T-helper 17 cell (primary cell): ENCODE measurements at places on chromosomes 5 and 9. TPM values are rescaled to one million over a fixed set of nuclear protein-coding genes. Genes with fewer than 3 reads are reported as not detected.

- H3K27me3 ChIP-seq: no peaks in the 10 kb centered on the region
- no peaks in the 10 kb centered on the region for H3K4me1 ChIP-seq
- H3K27ac ChIP-seq: no peak overlapping the region
- no peak overlapping the region for H3K4me3 ChIP-seq
Observed at GRCh38 chr5:15807248-15807647, 307.3 kb downstream of the FBXL7 start.

DNA sequence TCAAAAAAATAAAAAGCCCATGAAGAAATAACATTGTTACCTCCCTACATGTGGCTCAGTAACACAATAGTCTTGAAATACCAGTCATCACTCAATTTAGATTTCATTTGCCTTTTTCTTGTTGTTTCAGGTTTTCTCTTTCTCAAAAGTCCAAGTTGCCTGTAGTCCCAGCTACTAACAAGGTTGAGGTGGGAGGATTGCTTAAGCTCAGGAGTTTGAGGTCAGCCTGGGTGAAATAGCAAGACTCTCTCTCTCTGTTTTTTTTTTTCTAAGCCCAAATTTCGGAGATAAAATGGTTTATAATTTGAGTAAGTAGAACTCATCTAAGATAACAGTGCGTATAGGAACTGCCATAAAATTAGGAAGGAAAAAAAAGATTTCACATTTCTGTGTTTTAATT is 17.5 kb upstream of the NDUFS4 start:
- H3K27ac ChIP-seq: no peak overlapping the region
- H3K36me3 ChIP-seq: no peaks in the 10 kb centered on the region
- no peak for DNase-seq
- H3K4me1 ChIP-seq: no peaks in the 10 kb centered on the region

DNA sequence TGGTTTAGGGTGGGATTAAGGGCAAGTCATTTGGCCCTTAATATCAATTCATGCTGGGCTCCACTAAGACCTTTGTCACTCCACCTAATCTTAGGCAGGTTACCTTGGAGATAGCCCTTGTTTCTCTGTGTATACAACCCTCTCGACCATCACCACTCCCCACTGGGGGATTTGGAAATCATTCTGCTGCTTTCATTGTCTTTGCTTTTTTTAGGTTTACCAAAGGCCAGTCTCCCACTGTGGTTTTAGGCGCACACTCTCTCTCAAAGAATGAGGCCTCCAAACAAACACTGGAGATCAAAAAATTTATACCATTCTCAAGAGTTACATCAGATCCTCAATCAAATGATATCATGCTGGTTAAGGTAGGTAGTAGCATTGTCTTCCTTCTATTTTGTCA is 6.2 kb downstream of the GZMK start:
- peaks cover 35% of the 10 kb centered on the region for H3K4me1 ChIP-seq
- H3K4me3 ChIP-seq: no peak overlapping the region
- H3K27me3 ChIP-seq: no peaks in the 10 kb centered on the region
- H3K27ac ChIP-seq: no peak overlapping the region

DNA sequence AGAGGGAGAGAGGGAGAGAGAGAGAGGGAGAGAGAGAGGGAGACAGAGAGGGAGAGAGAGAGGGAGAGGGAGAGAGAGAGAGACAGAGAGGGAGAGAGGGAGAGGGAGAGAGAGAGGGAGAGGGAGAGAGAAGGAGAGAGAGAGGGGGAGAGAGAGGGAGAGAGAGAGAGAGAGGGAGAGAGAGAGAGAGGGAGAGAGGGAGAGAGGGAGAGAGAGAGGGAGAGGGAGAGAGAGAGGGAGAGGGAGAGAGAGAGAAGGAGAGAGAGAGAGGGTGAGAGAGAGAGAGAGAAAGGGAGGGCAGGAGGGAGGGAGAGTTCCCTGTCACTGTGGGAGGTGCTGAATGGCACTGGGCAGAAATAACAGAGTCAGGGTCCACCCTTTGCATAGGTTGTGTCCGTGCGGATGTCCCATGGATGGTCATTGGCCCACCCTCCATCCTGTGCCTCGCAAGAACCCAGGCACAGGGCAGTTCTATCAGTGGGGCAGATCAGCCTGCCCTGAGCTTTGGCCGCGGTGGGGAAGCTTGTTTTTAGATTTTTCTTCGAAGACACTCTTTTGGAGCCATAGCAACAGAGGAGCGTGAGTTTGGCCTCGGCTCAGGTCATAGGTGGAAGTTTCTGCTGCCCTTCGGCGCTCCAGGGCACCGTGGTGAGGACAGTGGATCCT is 30.1 kb downstream of the ADAMTSL2 start:
- H3K4me1 ChIP-seq: peaks cover 4% of the 10 kb centered on the region
- peaks cover 3% of the 10 kb centered on the region for H3K36me3 ChIP-seq
- H3K27ac ChIP-seq: peak overlapping the region; percentile 6
- H3K27me3 ChIP-seq: peaks cover 12% of the 10 kb centered on the region
- H3K4me3 ChIP-seq: no peak overlapping the region

DNA sequence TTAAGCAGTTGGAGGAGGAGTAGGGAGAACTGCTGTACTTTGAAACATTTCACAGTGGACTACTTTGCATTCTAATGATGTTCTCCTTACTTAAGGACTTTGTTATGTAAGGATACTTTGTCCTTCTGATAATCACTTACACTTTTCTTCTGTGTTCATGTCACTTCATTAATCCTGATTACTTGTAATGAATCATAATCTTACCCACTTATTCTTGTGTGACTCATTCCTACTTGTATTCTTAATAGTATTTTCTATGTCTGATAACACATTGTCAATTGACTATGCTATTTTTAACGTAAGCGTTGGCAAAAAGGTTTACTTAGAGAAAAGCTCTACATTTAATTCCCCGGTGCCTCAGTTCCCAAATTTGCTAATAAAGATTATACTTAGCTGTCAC is 63.8 kb downstream of the GHR start:
- H3K4me3 ChIP-seq: no peak overlapping the region
- no peaks in the 10 kb centered on the region for H3K4me1 ChIP-seq
- no peak for DNase-seq

DNA sequence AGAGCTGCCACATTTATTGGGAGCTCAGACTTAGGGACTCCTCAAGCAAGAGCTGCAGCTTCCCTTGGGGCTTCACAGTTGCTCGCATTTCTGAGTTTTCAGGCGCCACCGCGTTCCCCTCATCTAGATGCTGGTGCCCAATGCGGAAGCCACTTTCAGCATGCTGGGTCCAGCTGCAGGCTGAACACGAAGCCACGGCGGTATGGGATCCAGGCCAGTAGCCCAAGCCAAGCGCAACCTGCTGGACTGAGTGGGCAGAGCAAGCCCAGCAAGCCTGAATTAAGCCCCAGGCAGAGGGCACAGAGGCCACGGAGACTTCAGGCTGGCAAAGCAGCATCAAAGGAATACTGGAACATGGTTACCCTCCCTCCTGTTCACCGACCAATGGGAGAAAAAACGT is 391.5 kb downstream of the HTR1A start:
- H3K27ac ChIP-seq: no peak overlapping the region
- no peaks in the 10 kb centered on the region for H3K4me1 ChIP-seq
- H3K36me3 ChIP-seq: no peaks in the 10 kb centered on the region
- no peaks in the 10 kb centered on the region for H3K27me3 ChIP-seq

DNA sequence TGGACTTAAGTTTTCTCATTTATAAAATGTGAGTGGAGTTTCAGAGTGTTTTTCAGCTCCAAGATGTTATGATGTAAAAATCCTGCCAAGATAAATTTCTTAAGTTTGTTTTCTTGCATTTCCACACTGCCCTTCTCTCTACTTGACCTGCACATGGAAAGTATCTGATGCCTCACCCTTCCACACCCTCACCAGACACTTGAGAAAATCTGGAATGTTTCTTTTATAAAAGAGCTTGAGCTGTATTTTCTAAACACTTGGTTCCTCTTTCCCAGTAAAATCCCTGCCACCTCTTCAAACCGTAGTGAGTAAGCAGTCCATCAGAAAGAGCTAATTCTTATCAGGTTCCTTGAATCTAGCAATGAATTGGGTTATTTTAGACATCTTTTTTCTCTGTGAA is 42.9 kb downstream of the FOXD1 start:
- H3K27me3 ChIP-seq: peaks cover 59% of the 10 kb centered on the region
- peaks cover 7% of the 10 kb centered on the region for H3K4me1 ChIP-seq
- H3K4me3 ChIP-seq: no peak overlapping the region
- peak overlapping the region; percentile 1 for H3K27ac ChIP-seq
- no peak for DNase-seq

DNA sequence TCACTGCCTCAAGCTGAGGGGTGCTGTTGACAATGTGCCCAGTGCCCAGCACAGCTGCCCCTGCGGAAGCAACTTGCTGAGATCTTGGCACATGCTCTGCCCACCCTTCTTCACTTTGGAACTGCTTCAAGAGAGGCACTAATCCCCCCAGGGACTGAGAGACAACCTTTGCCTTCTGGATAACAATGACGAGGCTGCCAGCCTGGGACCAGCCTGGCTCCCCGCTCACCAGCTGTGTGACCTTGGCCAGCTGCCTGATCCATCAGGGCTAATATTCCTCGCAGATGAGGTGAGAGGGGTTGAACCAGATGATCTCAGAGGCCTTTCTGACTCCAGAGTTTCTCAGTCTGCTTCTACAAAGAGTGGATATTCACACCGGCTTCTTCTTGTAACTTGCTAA is 81.0 kb downstream of the SHB start:
- no peak overlapping the region for H3K4me3 ChIP-seq
- DNase-seq: no peak
- peaks cover 7% of the 10 kb centered on the region for H3K4me1 ChIP-seq
- H3K27ac ChIP-seq: no peak overlapping the region
- no peaks in the 10 kb centered on the region for H3K36me3 ChIP-seq

DNA sequence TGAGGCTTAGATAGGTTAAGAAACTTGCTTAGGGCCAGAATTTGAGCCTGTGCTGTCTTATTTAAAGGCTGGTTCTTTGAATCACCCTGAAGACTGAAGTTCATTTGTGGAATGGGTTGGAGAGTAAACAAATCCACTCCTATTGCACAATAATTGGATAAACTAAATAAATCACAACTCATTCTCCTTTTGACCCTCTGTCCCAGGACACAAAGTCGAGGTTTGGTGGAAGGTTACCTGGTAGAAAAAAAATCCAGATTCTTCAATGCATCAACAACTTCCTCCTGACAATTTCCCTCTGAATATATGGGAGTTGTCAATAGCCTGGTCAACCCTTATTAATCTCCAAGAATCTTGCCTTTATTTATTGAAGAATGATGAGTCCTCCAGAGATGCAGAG is 28.9 kb downstream of the TBC1D2 start:
- peaks cover 7% of the 10 kb centered on the region for H3K4me1 ChIP-seq
- no peak overlapping the region for H3K4me3 ChIP-seq
- no peak overlapping the region for H3K27ac ChIP-seq
- no peaks in the 10 kb centered on the region for H3K27me3 ChIP-seq
- no peak for DNase-seq
- peaks cover 7% of the 10 kb centered on the region for H3K36me3 ChIP-seq

DNA sequence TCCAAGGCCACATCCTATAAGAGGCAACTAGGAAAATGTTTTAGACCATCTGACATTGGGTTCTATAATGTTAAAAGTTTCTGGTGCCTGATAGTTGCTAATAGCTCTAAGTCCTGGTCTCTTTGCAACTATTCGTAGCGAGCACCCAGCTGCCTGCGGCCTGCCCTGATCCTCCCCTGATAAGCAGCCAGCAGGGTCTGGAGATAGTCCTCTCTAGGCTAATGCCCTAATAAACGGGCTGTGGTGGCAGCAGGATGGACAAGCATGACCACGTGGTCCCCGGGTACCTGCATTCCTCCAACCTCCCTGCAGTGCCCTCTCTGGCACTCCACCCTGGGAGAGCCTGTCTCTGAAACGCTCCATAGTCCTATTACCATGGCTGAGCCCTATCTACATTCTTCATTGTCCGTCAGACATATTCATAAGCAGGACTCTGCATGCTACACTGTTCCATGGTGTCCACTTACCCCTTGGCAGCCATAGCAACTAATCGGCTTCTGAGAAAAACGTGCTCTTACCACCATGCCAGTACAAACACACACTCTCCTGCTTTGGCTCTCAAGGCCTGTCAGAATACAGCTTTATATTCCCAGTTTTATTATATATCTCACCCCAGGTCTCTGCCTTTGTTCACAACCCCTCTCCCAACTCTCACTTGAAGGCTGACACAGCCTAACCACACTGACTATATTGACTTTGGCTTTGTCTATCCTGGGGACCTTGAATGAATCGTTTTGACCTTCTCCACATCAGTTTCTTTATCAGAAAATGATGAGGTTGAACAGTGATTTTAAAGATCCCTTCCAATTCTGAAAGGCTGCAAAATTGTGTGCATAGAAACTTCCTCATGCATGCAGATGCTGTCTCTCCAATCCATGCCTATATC is 49.9 kb upstream of the DAPK1 start:
- H3K36me3 ChIP-seq: no peaks in the 10 kb centered on the region
- no peak overlapping the region for H3K27ac ChIP-seq
- no peak overlapping the region for H3K4me3 ChIP-seq
- peaks cover 13% of the 10 kb centered on the region for H3K27me3 ChIP-seq

DNA sequence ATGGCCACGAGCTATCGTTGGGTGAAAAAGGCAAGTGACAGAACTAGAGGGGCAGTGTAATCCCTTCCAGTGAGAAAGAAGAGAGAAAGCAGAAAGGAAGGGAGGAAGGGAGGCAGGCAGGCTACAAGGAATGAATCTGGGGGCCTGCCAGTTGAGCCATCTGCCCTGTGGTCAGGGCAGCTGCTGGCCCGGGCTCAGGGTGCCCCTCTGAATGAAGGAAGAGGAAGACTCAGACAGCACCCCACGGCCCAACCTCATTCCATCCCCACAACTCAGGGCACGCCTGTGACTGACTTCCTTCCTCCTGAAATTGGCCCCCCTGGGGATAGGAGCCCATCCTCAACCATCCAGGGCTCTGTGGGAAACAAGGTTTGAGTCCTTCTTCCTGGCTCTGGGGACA is 20.3 kb upstream of the FLT4 start:
- H3K36me3 ChIP-seq: peaks cover 2% of the 10 kb centered on the region
- no peak overlapping the region for H3K4me3 ChIP-seq
- H3K4me1 ChIP-seq: peaks cover 12% of the 10 kb centered on the region
- H3K27ac ChIP-seq: peak overlapping the region; percentile 29

DNA sequence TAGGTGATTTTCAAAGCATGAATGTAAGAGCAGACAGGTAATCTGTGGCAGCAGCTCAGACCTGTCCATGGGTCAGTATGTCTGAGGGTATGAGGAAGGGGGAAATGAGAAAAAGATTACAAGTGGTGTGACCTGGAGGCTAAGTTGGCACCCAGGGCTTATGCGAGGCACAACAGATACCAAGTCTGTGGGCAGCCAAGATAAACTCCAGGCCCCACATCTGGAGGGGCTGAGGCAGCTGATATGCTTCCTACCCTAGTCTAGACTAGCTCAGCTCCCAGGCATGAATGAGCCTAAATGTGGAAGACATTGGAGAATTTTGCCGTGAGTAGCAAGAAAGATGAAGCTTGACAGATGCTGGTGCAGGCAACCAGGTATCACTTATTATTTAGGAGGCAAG is 151.7 kb downstream of the PIK3R1 start:
- H3K27me3 ChIP-seq: no peaks in the 10 kb centered on the region
- DNase-seq: no peak
- H3K4me3 ChIP-seq: no peak overlapping the region
- peaks cover 13% of the 10 kb centered on the region for H3K4me1 ChIP-seq
- H3K36me3 ChIP-seq: peaks cover 2% of the 10 kb centered on the region

- no peak overlapping the region for H3K27ac ChIP-seq
- H3K36me3 ChIP-seq: peaks cover 6% of the 10 kb centered on the region
- peaks cover 57% of the 10 kb centered on the region for H3K27me3 ChIP-seq
- peaks cover 5% of the 10 kb centered on the region for H3K4me1 ChIP-seq
- DNase-seq: no peak
Observed at GRCh38 chr9:93184432-93185265, 710 bp downstream of the WNK2 start.

Gene LIFR
- not detected for total RNA-seq

Gene DAB2IP
- total RNA-seq: not detected

Gene GPRIN1
- 0.60 TPM for total RNA-seq

Gene CDH10
- total RNA-seq: not detected

Gene CETN3
- 4.5 TPM for total RNA-seq

Gene LMNB1
- total RNA-seq: 22.2 TPM
